NCI-H2081 (cell line): ENCODE measurements at places on chromosomes 7 and 10.
A peak's percentile ranks its signal among the peaks of the same experiment; 100 is the strongest.

DNA sequence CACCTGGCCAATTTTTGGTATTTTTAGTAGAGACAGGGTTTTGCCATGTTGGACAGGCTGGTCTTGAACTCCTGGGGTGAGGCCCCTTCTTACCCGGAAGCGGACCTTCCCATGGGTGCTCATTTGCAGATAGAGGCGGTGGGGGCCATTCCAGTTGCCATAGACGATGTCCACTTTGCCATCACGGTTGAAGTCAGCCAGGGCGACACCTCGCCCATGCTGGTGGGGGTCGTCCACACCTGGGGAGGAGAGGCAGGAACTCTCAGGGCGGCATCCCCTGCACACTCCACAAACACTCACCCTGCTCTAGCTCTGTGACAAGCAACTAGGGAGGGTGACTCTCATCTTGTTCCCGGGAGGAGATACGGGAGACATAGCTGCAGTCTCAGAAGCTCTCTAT is 54.9 kb downstream of the GOLGA7B start:
- no peak for DNase-seq

DNA sequence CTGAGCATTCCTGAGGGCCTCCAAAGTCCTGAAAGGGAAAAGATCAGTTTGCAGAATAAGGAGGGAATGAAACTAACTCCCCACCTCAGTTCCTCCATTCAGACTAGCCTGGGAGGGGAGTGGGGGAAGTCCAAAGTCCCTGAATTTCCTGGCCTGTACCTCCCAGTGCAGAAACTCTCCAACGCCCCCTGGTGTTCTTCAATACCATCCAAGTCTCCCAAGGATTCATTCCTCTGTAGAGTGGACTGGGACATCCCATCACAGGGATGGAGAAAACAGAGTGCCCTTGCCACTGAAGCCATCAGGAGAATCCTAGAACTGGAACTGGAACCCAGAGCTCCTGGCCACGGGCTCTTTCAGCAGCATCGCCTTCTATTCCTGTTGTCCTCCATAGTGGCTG is 1.6 kb upstream of the COL13A1 start:
- DNase-seq = no peak

DNA sequence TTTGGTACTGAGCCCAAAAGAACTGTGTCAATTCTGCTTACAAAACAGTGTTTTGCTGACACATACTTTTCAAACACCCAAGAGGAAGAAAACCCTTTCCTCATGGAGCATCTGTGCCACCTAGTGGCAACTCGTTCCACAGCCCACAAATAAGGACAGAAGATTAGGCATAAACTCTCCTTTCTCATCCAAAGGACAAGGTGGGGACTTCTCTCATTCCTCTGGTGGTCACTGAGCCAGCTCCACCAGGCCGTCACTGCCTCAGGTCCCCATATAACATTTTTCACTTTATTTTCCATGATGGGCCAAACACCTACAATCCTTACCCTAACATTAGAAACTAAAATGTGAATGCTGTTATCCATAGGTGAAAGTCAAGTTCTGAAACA is 76.9 kb downstream of the RNF216 start:
- DNase-seq = peak; percentile 79

DNA sequence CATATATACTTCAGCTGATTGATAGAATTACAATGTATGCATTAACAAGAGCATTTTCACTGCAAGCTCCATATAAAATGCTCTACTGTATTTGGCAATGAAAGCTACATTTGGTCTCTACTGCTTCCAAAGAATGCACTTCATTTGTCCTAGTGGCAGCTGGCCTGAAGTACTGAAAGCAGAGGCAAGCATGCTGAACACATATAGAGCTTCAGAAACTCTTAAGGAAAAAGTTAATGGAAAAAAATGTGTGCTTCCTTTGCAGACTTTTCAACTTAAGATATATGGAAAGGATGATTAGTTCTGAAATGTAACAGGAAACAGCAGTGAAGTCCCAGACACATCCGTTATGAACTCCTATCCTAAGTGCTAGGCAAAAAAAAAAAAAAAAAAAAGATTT is 537.1 kb upstream of the POM121L12 start:
- no peak for DNase-seq

DNA sequence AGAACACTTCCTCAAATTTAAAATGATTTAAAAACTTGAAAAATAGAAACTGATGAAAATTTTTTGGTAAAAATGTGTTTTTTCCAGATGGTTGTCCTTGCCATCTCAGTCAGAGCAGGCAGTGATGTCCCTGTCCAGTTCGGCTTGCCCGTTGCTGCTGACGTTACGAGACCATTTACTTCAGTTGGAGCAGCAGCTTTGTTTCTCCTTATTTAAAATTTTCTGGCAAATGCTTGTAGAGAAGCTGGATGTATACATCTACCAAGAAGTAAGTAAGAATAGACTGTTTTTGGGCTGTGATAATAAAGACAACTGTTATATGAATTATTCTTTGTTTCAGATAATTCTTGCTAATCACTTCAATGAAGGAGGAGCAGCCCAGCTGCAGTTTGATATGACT is 16.1 kb downstream of the EFCAB10 start:
- DNase-seq = no peak

GRCh38 chr7:135246191-135246825 is 12.7 kb downstream of the STRA8 start:
- DNase-seq = no peak

- DNase-seq = no peak
Observed at GRCh38 chr7:34187798-34188307, 282.5 kb downstream of the BMPER start.

- DNase-seq = no peak
Observed at GRCh38 chr10:58107506-58107905, 160.2 kb downstream of the IPMK start.

GRCh38 chr7:31466036-31466435 is 47.9 kb upstream of the ITPRID1 start:
- DNase-seq = no peak

DNA sequence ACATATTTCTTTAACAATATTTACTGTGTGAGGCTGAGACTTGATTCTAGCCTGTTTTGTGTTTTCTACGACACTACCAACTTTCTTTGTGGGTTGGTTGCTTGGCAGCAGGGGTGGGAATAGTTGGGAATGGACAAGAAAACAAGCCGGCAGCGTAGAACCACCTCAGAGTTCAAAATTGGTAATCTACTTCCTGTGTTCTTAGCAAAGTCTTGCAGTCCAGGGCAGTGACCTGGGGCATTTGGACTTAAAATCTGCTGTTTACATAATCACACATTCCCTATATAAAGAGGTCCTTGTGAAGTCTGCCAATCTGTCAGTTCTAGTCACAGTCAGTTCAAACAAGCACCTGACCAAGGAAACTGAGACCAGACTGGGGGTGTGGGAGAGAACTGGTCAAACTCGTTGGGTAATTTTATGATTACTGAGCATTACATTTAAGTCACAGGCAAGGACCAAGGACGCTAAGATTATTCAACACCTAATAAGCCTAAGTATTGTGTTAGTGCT is 167.9 kb downstream of the CPEB3 start:
- no peak for DNase-seq

- no peak for DNase-seq
Observed at GRCh38 chr10:87626422-87626892, 33.2 kb upstream of the PAPSS2 start.

DNA sequence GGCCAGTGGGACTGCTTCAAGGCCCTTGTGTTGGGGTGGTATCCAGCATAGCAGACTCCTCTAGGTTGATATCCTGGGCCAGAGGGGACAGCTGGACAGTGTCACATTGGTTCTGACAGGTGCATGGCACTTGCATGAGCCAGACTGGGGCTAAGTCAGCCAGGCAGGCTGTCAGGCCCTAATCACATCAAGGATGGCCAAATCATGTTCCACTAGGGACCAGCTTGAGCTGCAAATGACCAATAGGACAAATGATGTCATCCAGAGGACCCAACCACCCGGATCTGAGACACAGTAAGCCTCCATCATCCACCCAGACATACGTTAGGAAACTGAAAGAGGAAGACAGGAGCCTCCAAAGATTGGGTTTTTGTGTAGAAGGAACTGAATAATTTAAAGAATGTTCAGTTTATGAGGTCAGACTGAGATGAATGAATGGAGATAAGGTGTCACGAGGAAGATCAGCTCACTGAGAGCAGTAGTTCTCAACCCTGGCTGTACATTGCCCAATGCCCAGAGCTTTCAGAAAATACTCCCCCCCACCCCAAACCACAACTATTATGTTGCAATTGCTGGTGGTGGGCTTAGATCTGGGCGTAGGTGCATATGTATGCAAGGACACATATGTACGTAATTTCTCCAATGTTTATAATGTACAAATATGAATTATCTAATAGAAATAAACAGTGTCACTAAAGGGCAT is 75.2 kb upstream of the INHBA start:
- DNase-seq = no peak

DNA sequence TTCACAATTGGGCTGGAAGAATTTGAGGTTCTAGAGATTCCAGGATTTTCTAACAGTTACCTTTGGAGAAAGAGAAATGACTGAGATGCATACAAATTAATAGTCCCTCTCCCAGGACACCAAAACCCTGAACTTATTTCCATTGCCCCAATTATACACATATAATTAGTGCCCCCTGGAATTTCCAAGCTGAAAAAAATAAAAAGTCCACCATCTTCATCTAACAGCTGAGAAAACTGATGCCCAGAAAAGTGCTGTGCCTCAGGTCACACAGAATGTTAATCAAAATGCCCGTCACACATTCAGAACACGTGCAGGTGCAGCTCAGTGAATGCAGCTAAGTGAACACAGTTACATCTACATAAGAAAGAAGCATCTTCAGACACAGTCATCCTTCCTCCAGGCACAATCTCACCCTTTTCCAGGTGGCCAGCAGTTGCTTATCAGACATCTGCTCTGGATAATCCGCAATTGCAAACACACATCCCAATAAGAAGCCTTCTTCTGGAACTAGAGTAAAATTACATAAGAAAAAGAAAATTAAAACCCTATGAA is 35.4 kb downstream of the PAXIP1 start:
- no peak for DNase-seq

DNA sequence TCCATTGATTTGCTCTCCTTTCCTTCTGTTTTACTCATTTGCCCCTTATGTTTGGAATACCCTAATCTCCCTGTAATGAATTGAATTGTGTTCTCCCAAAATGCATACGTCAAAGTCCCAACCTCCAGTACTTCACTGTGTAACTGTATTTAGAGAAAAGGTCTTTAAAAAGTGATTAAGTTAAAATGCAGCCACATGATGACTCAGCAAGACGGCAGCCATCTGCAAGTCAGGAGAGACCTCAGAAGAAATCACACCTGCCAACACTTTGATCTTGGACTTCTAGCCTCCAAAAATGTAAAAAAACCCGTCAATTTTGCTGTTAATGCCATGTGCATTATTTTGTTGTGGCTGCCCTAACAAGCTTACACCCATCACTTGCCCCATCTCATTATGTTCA is 85.3 kb upstream of the PCLO start:
- no peak for DNase-seq

GRCh38 chr7:101161692-101162471 is 3.5 kb downstream of the VGF start:
- no peak for DNase-seq

DNA sequence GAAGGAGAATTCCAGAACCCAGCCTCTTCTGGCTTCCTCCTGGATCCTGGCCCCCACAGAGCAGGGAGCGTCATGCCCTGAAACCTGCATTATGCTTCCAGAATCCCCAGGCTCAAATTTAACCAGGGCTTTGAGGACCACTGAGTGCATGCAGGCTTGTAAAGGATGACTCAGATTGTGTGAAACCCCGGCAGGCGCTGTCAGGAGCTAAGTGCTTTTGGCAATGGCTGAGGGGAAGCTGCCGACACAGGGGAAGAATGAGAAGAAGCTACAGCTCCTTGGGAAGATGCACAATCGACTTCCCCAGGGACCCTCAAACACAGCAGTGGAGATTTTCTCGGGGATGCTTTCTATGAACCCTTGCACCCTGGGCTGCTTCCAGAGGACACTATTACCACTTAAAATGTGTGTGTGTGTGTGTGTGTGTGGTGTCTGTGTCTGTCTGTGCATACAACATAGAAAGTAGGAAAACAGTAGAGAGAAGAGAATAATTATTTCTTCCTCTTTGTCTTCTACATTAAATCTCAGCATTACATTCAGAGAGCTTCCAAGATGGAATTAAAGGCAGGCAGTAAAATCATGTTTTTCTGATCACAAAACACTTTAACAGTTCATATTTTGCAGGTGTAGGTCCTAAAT is 183.5 kb upstream of the INHBA start:
- DNase-seq = no peak

DNA sequence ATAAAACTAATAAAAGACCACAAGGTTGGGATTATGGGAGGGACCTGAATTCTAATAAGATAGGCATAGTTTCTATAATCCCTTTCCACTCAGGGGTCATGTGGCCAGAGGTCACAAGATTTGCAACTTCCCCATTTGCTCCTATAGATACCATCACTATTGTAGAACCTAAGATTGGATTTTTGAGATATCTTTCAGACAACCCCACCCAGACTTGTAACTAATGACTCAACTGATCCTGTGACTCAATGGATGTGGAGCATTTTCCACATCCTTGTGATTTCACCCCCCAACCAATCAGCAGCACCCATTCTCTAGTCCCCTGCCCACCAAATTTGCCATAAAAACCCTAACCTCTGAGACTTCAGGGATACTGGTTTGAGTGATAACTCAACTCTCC is 51.9 kb upstream of the PIK3AP1 start:
- no peak for DNase-seq

- no peak for DNase-seq
Observed at GRCh38 chr10:116780691-116781205, 38.4 kb upstream of the HSPA12A start.

GRCh38 chr10:119375574-119376272 is 166.8 kb downstream of the RGS10 start:
- no peak for DNase-seq

DNA sequence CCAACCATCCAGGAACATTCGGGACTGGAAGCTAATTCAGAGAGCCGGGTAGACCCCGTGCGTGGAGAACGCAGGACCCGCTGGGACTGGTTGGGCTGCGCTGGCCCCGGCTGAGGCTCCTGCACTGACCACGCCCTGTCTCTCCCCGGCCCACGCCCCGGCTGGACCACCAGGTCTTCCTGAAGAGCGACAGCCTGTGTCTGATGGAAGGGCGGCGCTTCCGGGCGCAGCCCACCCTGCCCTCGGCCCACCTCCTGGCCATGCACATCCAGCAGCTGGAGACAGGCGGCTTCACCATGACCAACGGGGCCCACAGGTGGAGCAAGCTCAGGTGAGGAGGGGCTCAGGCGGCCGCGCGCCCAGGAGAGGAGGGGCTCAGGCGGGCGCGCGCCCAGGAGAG is 10.2 kb upstream of the UTF1 start:
- DNase-seq = no peak

GRCh38 chr7:116339564-116339963 is 129.2 kb downstream of the TES start:
- DNase-seq = no peak

GRCh38 chr10:117134306-117135025 is 3.6 kb downstream of the VAX1 start:
- no peak for DNase-seq

GRCh38 chr10:29448125-29448524 is 159.3 kb downstream of the LYZL1 start:
- no peak for DNase-seq

- DNase-seq = no peak
Observed at GRCh38 chr7:69844264-69844868, 246.1 kb downstream of the AUTS2 start.
